HCT116 (cell line): ENCODE measurements at places on chromosomes 2 and 18. TPM values are rescaled to one million over a fixed set of nuclear protein-coding genes. Genes with fewer than 3 reads are reported as not detected.

- H3K27ac ChIP-seq: no peak overlapping the region
- H3K27me3 ChIP-seq: no peaks in the 10 kb centered on the region
- peaks cover 21% of the 10 kb centered on the region for H3K4me1 ChIP-seq
- H3K4me3 ChIP-seq: 0 out of 2 replicates have a peak overlapping the region, but pooled peaks have one; percentile 19
- no peaks in the 10 kb centered on the region for H3K36me3 ChIP-seq
- DNase-seq: no peak
Measured at GRCh38 chr2:238643400-238643907, 204.4 kb upstream of the TWIST2 start.

- no peak for DNase-seq
- no peaks in the 10 kb centered on the region for H3K4me1 ChIP-seq
- no peak overlapping the region for H3K4me3 ChIP-seq
Measured at GRCh38 chr2:30237966-30238800, 6.8 kb downstream of the LBH start.

GRCh38 chr18:58792086-58792485, 72.6 kb upstream of the ZNF532 start:
- H3K4me3 ChIP-seq: no peak overlapping the region
- no peak for DNase-seq
- peaks cover 27% of the 10 kb centered on the region; the same call in 1 of the 2 replicates for H3K27me3 ChIP-seq
- H3K36me3 ChIP-seq: no peaks in the 10 kb centered on the region

Gene PIEZO2
- 0.34 TPM for total RNA-seq

Gene PRSS56
- total RNA-seq: not detected

DNA sequence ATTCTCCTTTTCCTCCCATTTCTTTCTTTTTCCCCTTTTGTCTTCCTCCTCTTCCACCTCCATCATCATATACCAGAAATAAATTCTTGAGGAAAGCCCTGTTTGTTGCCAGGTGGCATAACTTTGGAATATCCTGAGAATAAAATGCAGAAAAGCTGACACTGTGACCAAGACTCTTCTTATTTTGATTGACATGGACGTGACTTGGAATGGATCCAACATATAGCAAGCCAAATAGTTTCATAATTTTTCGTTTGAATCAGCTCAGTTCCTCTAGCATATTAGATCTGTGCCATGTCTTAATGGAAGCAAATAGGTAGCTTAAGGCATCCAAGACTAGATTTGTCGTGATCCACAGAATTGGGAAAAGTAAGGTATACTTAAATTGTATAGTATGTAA, 354.7 kb upstream of the FIGN start:
- DNase-seq: no peak
- H3K4me3 ChIP-seq: no peak overlapping the region
- no peaks in the 10 kb centered on the region for H3K27me3 ChIP-seq
- H3K4me1 ChIP-seq: no peaks in the 10 kb centered on the region
- no peaks in the 10 kb centered on the region for H3K36me3 ChIP-seq

DNA sequence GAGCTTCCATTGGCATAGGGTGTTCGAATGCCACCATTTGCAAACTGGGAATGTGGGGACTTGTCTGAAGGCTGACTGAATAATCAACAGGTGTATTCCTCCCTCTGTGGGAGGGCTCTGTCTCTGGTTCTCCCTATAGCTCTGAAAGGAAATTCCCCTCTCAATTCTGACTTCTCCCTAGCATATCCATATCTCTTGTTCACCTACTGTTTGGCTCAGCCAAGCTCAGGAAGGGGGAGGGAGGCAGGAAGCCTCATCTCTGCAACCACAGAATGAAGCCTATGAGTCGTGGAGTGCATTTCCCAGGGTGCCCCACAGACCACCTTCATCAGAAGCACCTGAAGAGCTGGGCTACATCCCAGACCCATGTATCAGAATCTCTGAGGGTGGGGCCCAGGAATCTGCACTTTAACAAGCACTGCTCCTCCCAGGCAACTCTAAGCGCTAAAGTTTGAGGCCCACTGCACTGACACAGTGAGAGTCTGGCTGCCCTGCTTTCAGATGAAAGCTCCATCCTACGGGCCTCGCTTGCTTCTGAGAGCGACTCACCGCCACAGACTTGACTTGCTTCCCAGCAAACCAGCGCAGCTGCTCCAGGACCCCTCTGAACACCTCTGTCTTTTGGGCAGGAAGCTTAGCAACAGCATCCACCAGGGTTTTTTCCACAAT, 32.0 kb downstream of the XDH start:
- H3K4me3 ChIP-seq: no peak overlapping the region
- DNase-seq: no peak
- H3K27ac ChIP-seq: no peak overlapping the region
- no peaks in the 10 kb centered on the region; the same call in 1 of the 2 replicates for H3K27me3 ChIP-seq
- no peaks in the 10 kb centered on the region for H3K36me3 ChIP-seq

DNA sequence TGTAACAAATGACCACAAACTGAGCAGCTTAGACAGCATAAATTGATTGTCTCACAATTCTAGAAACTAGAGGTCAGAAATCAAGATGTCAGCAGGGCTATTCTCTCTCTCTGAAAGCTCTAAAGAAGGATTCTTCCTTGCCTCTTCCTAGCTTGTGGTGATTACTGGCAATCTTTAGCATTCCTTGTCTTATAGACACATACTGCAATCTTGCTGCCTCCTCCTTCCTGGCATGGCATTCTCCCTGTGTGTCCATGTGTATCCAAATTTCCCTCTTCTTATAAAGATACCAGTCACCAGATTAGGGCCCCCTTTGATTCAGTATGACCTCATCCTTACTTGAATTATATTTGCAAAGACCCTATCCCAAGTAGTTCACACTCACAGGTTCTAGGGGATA, 2.3 kb downstream of the ASB3 start:
- H3K36me3 ChIP-seq: no peaks in the 10 kb centered on the region
- H3K27me3 ChIP-seq: no peaks in the 10 kb centered on the region
- H3K4me3 ChIP-seq: no peak overlapping the region

Gene FBXO15
- total RNA-seq: 1.1 TPM

Gene BMP10
- not detected for total RNA-seq

GRCh38 chr2:108833219-108833618, 46.6 kb downstream of the CCDC138 start:
- no peak overlapping the region for H3K4me3 ChIP-seq
- H3K27ac ChIP-seq: no peak overlapping the region
- H3K27me3 ChIP-seq: no peaks in the 10 kb centered on the region
- H3K4me1 ChIP-seq: no peaks in the 10 kb centered on the region
- H3K36me3 ChIP-seq: no peaks in the 10 kb centered on the region
- DNase-seq: no peak

Gene TCF7L1
- total RNA-seq: 10.3 TPM

Gene CROCC2
- total RNA-seq: not detected
